ENCODE measurements at places on chromosomes 1 and 21. TPM values are rescaled to one million over a fixed set of nuclear protein-coding genes. Genes with fewer than 3 reads are reported as not detected.
A peak's percentile ranks its signal among the peaks of the same experiment; 100 is the strongest.

VSIG8 gene
- total RNA-seq = not detected

PDE4DIP gene
- 105 TPM for total RNA-seq

TIE1 gene
- not detected for total RNA-seq

DNA sequence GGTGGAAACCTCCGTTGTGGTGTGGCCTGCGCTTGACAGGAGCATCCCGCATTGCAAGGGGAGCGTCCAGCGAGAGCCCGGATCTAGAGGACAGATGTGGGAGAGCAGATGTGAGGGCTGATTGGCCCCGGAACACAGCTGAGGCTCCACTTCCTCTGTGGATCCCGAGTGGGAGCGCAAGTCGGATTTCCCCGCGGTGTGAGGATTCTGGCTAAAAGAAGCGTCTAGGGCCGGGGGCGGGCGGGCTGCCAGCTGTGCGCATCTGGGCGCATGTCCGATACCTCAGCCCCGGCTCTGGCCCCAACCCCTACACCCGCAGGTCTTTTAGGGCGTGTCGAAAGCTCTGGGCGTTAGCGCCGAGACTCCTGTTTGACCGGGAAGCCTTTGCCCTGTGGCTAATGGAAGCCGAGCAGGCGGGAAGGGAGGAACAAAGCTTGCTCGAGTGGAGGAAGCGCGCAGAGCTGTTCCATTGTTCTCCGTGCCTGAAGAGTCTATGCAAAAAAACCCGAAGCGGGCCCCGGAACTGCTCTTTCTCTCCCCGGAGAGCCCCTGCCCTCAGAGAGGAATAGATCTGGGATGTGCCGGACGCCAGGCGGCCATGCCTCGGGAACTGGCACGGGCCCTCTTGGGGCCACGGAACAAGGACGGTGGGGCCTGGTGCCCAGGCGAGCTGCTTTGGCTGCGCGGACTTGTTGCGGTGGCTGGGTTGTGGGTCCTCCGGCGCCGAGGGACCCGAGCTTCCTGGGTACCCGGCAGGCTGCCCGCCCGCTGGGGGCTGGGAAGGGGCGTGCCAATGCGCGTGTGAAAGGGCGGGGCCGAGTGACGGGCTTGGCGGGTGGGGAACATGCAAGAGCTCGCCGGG lies 111.1 kb downstream of the NAV1 start:
- peaks cover 15% of the 10 kb centered on the region for H3K4me1 ChIP-seq
- H3K27ac ChIP-seq = peak overlapping the region; percentile 79

DNA sequence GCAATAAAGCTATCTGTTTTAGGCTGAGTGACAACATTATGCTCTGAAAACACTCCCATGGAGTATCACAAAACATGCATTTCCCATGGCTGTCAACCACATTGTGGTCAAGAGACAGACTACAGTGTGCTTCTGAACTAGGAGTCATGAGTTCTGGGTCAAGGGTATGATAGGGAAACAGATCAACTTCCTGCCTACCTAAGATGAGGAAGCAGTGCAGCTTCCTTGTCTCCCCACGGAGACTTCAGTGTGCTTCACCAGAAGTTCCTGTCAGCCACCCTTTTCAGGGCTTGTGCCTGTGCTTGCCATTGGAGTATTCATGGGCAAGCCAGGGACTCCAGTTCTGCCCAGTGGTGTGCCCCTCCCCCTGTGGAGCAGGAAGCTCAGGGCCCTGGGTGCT lies 19.9 kb downstream of the LCE3E start:
- no peak overlapping the region for H3K4me3 ChIP-seq
- DNase-seq = no peak
